ENCODE measurements at places on chromosomes 1 and 21.
A peak's percentile ranks its signal among the peaks of the same experiment; 100 is the strongest.

DNA sequence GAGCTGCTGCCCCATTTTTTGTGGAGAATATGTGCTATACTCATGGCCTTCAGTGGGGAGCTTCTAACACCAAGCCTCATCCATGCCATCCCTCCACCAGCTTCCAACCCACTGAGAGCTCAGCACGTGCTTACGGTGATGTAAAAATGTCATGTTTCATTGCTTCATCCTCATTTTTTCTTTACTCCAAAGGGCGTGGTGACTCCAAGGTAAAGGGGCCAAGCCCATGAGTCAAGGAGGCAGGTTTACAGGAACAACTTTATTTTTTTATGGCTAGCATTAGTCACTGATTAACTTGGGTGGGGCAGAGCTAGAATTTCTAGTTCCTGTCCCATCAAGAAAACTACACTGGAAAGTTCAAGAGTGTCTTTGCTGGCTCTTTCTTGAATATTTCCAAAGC, at the start of gene C1orf226:
TSS of gene C1orf226 (plus strand) at position 346 of the 400 bp plus-strand sequence. CDS start 174 bp downstream, outside the sequence.
- no peak for DNase-seq

DNA sequence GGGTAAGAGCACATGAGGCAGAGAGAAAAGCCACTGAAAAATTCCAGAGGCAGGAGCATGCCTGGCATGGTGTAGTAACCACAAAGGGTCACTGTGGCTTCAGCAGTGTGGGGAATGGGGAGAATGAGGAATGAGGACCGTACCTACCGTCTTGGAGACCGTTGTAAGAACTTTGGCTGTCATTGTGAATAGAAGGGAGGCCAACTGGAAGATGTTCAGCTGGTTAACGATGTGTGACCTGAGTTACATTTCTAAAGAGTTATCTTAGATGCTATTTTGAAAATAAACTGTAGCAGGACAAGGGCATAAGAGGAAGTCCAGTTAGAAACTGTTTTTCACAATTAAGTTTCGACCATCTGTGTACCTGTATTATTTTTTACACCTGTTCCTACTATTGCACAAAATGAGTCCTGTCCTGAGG, 365.5 kb upstream of the SGIP1 start:
- DNase-seq, result no peak

- no peak for DNase-seq
Measured at GRCh38 chr1:223631473-223631872, 34.0 kb downstream of the CAPN8 start.

DNA sequence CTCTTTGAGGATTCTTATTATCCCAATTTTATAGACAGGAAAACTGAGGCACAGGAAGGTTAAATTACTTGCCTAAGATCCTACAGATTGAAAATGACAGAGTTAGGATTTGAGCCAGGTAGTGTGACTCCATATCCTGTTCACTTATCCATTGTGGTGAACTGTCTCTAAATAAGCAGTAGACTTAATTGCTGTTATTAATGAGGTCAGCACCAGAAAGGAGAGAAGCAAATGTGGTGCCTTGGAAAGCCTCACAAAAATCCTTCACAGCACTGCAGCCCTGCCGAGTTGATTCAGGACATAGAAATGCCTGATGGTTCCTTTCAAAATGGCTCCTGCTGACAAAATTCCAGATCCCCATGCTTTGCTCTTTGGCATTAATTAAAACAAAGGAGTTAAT, 193.3 kb upstream of the BEND5 start:
- DNase-seq, result no peak

- DNase-seq, result no peak
Measured at GRCh38 chr1:13643017-13643416, 57.0 kb upstream of the PRDM2 start.

GRCh38 chr1:37392051-37392450, 82.3 kb upstream of the ZC3H12A start:
- no peak for DNase-seq

- no peak for DNase-seq
Measured at GRCh38 chr1:212457740-212458338, 25.1 kb downstream of the NENF start.

GRCh38 chr1:24503059-24503751, 569 bp downstream of the RCAN3 start:
- no peak for DNase-seq

- no peak for DNase-seq
Measured at GRCh38 chr1:60831780-60832179, 250.6 kb upstream of the NFIA start.

DNA sequence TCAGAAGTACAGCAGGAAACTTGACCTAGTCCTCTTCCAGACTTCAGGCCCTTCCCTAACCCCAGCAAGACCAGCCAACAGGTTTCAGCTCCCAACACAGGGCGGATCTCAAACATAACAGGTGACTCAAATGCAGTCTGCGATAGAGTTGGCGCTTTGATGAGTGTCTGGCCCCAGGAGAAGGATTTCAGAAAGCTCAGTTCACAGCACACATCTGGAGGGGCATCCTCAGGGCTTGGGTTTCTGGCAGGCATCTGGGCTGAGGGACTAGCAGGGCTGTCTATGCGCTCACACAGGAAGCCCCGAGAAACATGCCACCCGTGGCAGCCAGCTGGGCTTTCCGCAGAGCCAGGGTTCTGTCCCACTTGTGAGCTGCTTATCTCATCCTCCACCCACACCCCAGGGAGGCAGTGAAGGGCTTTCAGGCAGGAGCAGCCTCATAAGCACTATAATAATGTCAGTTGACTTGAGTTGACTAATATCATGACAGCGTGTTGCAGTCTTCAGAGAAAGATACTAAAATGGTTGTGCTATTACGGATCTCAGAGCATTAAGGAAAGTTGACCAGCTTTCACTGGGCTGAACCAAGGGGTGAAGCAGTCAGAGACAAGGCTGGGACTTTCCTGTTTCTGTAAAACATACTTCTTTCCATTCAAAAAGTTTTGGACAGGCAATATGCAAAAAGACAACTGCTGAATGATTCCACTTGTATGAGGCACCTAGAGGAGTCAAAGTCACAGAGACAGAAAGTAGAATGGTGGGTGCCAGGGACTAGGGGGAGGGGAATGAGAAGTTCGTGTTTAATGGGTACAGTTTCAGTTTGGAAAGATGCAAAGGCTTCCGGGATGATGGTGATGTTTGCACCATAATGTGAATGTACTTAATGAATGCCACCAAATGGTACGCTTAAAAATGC, 233.0 kb upstream of the IRF2BP2 start:
- peak; percentile 18 for DNase-seq

DNA sequence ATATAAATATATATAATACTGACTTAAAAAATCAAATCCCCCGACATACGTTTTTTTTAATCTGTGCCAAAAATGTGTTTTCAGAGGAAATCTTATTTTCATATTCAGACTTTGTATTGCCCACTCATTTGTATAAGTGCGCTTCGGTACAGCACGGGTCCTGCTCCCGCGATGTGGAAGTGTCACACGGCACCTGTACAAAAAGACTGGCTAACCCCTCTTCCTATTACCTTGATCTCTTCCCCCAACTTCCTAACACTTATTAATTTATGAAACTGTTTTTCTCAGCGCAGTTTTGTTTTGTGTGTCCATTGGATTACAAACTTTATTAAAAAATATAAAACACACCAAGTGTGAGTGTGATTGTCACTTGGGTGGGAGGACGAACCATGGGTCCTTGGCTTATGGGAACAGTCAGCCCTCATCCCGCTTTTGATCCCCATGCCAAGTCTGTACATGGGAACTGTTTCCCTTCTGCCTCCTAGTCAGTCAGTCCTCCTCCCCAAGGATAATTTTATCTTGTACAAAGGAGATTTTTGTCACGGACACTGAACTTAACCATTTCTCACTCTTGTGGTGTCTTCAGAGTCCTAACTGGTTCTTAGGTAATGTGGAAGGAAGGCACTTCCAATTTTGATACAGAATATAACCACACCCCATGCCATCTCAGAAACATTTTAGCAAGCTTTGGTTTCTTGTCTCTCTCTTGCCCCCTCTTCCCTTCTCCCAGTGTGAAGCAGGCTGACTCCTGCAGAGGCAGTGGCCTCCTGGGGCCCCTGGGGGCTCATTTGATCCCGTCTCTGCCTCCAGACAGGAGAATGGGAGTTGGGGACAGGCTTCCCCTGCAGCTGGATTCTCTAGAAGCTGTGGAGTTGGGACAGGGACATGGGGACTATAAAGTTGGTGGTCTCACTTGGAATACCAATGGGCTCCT, 35.5 kb downstream of the ZBTB17 start:
- no peak for DNase-seq

DNA sequence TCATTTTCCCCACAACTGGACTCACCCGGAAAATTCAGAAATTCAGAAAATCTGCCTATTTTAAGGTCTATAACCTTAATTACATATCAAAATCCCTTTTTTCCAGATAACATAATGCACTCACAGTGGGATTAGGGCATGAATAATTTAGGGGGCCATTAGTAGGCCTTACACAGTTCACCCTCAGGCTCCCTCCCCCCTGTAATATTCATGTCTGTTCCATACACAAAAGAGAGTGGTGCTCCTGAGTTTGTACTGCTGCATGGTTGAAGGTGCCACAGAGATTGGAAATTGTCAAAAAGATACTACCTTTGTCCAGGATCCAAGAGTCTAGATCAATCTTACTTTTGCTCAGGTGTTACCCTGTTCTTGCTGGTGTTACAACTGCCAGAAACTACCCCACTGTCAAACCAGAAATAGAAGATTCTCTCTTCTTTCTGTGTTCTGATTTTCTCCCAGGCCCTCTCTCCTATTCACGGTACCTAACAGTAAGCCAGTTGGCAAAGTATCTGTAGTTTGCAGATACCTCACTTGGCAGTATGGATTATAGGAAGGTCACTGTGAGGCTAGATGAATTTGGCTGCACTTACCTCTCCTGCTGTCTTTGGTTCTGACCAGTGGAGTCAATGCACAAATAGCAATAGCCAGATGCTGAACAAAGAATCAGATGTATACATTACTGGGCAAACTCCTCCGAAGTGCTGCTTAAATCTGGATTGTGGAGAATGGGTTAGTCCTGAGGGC, 53.2 kb downstream of the C1orf198 start:
- no peak for DNase-seq

- DNase-seq, result no peak
Measured at GRCh38 chr21:31732597-31733550, 956 bp upstream of the SCAF4 start.

DNA sequence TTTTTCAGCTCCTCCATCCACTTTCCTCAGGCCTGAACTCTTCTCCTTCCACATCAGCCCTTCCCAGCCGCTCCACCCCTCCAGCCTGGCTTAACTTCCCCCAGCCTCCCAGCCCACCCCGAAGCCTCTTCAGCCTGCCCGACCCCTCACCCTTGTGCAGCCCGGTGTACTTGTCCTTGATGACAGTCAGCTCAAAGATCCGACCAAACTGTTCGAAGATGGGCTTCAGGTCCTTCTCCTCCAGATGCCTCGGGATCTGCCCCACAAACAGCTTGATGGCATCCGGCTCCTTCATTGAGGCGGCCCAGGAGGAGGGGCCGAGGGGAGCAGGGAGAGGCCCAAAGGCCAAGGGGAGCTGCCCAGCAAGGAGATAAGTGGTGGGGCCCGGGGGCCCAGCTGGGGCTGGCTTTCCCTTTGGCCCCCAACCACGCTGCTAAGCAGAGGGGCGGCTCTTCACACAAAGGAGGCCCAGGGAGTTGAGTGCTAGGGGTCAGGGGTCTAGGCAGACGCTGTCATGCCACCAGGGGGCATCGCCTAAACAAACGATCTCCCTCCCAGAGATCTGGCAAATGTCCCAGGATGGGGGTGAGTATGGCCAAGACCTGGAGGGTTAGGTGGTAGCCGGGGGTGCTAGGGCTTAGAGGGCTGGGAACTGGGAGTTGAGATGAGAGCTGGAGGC, 738 bp downstream of the CELF3 start:
- DNase-seq, result no peak

GRCh38 chr1:234239515-234239914, 133.7 kb upstream of the COA6 start:
- no peak for DNase-seq

DNA sequence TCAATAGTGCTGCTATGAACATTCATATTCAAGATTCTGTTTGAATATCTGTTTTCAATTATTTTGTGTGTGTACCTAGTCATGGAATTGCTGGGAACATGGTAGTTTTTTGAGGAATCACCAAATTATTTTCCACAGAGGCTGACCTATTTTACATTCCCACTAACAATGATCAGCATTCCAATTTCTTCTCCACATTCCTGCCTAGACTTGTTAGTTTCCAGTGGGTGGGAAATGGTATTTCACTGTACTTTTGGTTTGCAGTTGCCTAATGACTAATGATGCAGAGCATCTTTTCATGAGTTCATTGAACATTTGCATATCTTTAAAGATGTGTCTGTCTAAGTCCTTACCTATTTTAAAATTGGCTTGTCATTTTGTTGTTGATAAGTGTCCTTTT, 1182.6 kb upstream of the B3GALT2 start:
- DNase-seq, result no peak

GRCh38 chr1:71435951-71436350, 355.1 kb upstream of the ZRANB2 start:
- no peak for DNase-seq

- DNase-seq, result no peak
Measured at GRCh38 chr1:24898152-24898908, 31.7 kb downstream of the RUNX3 start.

- DNase-seq, result no peak
Measured at GRCh38 chr1:111419037-111419436, 8.5 kb downstream of the OVGP1 start.

DNA sequence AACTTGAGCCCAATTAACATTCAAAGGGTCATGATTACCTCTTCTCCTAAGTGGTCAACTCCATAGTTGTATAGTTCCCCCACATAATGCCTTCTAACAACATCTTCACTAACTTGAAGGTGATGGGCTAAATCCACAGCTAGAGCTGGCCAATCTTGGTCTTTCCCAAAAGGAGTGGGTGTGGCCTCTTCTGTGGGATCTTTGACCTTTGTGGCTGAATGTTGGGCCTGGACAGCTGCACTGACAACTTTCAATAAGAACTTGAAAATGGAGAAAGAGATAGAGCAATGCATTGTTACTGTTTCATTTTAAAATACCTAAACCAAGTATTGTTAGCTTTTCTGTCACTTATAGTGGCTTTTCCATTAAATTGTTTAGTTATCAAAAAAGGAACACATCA, 59.2 kb downstream of the IARS2 start:
- DNase-seq, result no peak

DNA sequence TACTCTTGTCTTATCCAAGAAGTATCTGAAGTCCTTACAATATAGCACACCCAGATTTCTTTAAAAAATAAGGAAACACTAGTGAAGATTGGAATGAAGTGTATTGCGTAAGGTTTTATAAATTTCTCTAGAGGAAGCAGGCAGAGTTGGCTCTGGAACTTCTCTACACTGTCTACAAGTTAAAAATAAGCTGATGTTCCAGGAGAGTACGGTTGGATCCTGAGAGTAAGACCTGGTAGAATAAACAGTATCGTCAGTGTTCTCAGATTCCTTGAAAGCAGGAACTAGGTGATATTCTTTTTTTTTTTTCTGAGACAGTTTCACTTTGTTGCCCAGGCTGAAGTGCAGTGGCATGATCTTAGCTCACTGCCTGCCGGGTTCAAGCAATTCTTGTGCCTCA, 107.9 kb downstream of the USP25 start:
- DNase-seq, result no peak

- no peak for DNase-seq
Measured at GRCh38 chr21:14591882-14592281, 45.8 kb upstream of the SAMSN1 start.
